PC-9 (cell line): ENCODE measurements at places on chromosomes 3 and 15. TPM values are rescaled to one million over a fixed set of nuclear protein-coding genes. Genes with fewer than 3 reads are reported as not detected.

Gene STRA6
- total RNA-seq: 64.9 and 83.6 TPM in 2 replicates

Gene CCR3
- 1.7 and 3.1 TPM in 2 replicates for total RNA-seq

Gene CHL1
- not detected in 2 replicates for total RNA-seq

Gene MORC1
- total RNA-seq: not detected in 2 replicates

Gene CFAP161
- 1.4 and 2.0 TPM in 2 replicates for total RNA-seq

Gene TTBK2
- 22.6 and 24.7 TPM in 2 replicates for total RNA-seq

Gene GOLGA8R
- total RNA-seq: 0.90 and 1.4 TPM in 2 replicates

Gene NLGN1
- 1.4 TPM in 2 replicates for total RNA-seq

Gene XCR1
- total RNA-seq: 0.13 and 0.18 TPM in 2 replicates

Gene CTXN2
- total RNA-seq: not detected in 2 replicates

Gene RETNLB
- not detected in 2 replicates for total RNA-seq

GRCh38 chr15:68325726-68326125, 48.2 kb downstream of the FEM1B start:
- DNase-seq: no peak

GRCh38 chr3:43426388-43426787, 140.0 kb downstream of the SNRK start:
- no peak for DNase-seq

- DNase-seq: peak; percentile 11
Measured at GRCh38 chr3:98971169-98971681, 69.7 kb upstream of the DCBLD2 start.

- DNase-seq: no peak
Measured at GRCh38 chr15:89999676-90000185, 1.4 kb upstream of the ZNF710 start.

GRCh38 chr15:84969257-84969656, 12.4 kb upstream of the PDE8A start:
- DNase-seq: no peak

DNA sequence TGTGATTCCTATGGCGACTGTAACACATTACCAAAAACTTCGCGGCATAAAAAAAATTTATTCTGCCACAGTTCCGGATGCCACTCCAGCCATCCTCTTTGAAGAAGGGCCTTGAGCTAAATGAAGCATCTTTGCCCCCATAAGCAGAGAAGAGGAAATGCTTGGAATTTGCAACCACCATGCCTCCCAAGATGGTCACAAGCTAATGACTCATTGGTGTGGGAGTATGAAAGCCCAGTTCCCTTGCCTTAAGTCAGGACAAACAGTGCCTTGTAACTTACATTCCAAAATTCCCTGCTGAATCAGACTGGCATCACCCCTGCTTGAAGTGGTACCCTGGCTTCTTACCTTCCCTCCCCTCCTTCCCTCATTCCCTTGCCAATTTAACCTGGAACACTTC, 1077.4 kb downstream of the EPHA3 start:
- no peak for DNase-seq

GRCh38 chr15:72034351-72034750, 83.6 kb downstream of the MYO9A start:
- DNase-seq: no peak

DNA sequence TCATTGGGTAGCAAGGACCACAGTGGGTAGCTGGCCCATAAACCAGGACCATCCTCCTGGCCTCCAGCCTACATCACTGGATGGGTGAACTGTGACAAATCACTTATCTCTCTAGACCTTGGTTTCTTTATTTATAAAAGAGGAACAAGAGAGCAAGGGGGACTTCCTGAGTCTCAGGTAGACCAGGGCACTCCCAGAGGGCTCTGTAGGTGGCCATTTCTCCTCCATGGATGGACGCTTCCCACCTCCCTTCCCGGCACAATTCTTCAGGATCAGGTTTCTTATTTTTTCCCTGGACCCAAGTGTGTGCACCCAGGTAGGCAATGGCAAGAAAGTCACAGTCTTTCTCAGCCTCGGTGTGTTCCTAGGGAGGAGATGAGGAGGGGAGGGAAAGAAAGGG, 41.4 kb upstream of the SPATA12 start:
- DNase-seq: no peak

DNA sequence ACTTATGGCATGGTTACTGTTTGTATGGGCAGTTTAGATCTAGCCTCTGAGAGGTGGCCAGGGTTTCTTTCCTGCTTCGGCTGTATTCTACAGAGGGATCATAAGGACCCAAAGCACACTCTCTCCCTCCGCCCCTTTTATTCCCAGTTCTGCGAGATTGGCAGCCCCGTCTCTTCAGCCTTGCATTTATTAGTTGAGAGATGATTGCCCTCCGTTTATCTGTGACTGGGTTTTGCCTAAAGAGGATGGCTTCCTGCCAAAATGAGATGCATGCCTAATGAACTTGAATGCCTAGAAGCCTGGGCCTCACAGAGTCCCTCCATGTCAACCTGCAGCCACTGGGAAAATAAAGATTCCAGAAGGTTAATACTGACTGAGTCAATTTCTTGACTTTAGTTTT, 97.1 kb upstream of the CHL1 start:
- no peak for DNase-seq

- no peak for DNase-seq
Measured at GRCh38 chr3:42441791-42442190, 31.4 kb upstream of the LYZL4 start.

- DNase-seq: no peak
Measured at GRCh38 chr3:7760718-7761117, 740.9 kb upstream of the LMCD1 start.

DNA sequence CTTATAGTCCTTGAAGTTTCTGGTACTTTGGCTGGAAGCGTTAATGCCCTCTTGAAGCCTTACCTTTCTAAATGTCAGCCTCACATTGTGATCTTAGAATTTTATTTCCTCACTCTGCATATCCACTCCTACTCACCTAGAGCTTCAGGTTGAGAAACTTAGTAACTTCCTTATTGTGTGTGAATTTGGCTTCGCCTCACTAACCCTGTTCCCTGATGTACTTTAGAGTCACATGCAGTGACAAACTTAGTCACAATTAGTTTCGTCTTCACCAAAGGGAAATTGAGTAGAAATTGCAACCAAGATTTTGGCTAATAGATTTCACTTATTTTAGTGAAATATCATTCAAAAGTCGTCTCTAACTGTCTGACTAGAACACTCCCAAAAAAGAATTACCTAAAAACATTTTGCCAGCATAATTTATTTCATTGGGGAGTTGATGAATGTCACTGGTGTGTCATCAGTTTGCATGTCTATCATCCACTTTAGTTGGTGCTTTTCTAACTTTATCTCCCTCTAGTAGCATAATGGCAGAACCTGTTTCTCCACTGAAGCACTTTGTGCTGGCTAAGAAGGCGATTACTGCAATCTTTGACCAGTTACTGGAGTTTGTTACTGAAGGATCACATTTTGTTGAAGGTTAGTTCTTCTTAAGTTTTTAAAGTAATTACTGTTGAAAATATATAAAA, 960 bp downstream of the MFN1 start:
- DNase-seq: no peak

DNA sequence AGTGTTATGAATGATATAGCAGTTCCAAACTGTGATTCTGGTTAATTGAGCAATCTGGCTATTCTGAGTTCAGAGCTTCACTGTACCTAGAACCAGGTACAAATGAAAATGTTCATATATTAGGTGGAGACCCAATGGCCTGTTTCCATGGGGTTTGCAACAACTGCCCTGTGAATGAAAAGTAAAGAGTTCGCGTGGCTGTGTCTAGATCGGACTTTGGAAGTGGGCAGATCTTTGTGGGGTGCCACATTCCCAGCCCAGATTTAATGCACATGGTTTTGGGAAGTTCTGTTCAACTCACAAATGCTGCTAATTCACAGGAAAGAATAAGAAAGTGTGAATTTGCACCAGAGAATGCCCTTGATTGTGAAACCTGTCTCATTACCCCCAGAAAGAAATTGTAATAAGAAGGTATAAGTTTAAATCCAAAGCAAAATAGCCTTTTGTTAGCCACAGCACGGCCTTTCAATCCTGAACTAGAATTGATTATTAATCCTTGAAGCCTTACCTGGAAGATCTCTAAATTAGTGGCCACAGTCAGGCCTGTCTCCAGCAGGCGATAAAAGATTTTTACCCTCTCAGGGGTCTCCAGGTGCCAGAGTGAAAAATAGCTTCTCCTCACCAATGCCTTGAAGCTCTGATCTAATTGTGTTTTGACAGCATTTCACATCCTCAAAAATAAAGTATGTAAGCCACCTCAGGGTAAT, 22.6 kb downstream of the WHAMM start:
- no peak for DNase-seq

GRCh38 chr3:145857956-145858355, 303.0 kb downstream of the PLOD2 start:
- peak; percentile 49 for DNase-seq

DNA sequence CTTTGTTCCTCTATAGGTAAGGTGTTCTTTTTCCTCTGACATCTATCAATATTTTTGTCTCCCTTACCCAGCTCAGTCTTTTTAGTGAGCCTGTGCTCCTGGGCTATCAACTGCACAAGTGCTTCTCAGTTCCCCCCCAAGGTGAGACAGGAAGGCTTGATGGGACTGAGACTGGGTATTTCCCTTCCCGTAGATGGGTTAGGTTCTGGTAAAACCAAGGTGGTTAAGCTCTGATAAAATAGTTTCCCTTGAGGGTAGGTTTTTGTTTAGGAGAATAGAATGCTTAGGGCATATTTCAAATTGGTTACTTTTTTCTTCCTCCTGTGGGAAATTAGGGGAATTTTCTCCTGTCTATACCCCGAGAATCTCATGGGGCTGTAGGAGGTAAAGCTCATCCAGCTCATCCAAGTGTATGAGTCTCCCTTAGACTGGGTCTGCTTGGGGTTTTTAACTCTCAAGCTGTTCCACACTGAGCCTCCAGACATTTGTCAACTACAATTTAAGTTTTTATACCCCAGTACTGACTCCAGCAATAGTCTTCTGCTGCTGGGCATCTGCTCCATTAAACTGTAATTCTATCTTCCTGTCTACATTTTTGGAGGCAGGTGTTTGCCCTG, 44.9 kb downstream of the OXSR1 start:
- no peak for DNase-seq

DNA sequence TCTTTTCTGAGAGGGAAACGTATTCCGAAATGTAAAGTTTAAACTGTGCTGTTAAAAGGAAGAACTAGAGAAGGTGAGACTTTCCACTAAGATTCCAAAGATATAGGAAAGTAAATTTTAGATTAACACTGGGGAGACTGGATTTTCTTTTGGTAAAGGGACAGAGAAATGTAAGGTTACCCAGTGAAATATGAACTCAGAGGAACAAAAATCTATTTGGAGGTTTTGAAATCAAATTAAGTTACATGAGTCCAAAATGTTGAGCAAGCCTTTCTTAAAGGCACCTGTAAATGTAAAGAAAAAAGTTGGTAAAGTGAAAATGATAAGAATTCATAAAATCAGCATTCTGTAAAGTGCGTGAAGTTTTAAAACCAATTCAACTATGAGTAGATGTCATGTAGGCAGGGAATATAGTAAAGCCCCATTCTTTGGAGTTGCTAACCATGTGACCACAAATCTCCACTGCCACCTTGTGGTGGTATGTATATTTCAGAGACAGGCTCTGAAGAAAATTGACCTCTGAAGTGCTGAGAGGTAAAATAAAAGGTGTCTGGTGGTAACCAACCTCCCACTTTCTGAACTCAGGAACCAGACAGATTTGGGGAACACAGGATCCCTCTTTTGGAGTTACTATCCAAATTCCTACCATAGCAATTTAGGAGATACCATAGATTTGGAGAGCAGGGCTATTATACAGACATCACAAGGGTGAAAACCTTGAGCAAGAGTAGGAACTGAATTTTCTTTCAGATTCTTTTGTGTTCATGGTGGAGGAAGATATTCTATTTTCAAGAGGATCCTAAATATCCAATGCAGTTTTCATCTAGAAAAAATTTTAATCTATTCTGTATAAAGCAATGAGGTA, 215.3 kb downstream of the ROBO2 start:
- DNase-seq: no peak

DNA sequence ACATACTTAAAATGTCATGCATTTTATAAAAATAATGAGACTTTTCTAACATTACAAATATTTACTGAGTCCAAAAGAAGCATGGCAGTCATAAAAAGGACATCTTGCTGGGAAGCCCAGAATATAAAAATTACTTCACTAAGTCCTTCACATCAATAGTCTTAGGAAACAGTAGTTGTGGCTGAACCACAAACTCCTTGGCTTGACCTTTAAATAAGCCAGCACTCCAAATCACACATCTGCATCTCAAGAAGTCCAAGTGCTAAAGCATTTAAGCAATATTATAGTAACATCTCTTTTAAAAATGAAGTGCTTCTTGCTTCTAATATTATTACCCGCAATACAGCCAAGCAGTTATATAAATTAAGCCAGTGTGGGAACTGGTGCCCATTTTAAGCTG, 8.8 kb downstream of the CCNL1 start:
- DNase-seq: no peak

DNA sequence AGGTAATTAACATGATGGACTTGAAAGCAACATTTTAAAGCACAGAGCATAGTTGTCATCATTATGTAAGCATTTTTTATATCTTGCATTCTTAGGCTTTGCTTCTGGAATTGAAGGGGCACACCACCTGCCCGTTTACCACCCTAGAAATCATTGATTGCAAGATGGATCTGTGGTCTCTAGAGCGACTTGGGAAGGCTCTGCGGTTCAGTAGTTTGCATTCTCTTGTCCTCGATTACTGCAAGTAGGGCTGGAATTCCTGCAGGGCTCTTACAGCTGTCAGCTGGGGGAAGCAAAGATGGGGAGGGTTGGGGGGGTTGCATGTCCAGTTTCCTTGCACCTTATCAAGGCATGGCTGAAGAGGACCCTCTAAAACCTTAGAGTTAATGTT, 56.7 kb upstream of the RNF7 start:
- no peak for DNase-seq

GRCh38 chr3:126448893-126449180, 26.9 kb downstream of the ZXDC start:
- no peak for DNase-seq

- DNase-seq: no peak
Measured at GRCh38 chr3:107993771-107994170, 97.1 kb downstream of the CD47 start.

- no peak for DNase-seq
Measured at GRCh38 chr3:57179580-57180410, 14.6 kb upstream of the IL17RD start.

GRCh38 chr15:65401611-65402240, 21.0 kb downstream of the IGDCC4 start:
- DNase-seq: no peak

DNA sequence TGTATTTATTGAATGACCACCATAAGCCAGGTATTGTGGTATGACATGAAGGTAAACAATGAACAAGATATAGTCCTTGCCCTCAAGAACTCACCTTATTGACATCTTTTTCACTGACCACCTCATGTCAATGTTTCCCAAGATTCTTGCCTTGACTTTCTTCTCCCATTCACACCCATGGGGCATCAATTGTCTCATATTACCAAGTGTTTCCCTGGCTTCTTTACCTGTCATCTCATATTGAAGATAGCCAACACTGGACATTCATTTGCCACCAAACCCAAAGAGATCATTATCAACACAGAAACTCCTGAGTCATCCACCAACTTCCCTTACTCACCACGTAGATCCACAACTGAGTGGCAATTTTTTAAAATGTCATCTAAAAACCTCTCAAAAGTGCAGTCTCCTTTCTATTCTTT, 2.2 kb downstream of the EFHB start:
- no peak for DNase-seq
